ENCODE measurements at places on chromosomes 1 and 21.
A peak's percentile ranks its signal among the peaks of the same experiment; 100 is the strongest.

DNA sequence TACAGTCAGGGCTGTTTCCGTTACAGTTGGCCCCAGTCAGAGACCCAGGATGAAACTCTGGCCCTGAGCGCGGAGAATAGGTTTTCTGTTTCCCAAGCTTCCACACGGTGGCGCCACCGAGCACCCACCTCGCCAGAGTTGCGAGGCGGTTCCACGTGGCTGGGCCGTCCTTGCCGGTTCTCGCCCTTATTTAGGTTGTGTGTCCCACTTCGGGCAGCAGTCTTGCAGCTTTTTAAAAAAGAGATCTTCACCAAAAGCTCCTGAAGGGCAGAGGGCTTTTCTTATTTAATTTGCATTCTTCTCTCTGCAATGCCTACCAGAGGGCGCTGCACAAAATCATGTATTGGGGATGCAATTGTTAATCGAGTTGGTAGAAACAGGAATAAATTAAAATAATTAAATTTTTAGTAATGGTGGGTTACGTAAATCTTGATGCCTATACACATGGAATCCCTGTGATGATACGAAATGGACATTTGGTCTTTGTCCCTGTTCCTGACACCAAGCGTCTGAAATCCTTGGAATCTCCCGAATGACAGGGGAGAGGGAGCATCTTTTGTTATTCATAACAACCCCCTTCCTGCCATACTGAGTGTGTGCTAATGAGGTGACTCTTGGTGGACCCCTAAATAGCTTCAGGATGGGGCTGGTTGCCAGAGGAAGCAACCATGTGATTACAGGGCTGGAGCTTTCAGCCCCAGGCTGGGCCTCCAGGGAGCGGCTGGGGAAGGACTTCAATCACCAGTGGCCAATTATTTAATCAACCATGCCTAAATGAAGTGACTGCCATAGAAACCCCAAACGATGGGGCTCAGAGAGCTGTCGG lies 5.6 kb upstream of the S100A7 start:
- peak; percentile 22 for DNase-seq

GRCh38 chr1:43879414-43879813 lies 54.2 kb upstream of the ARTN start:
- no peak for DNase-seq

- no peak for DNase-seq
Observed at GRCh38 chr1:31482482-31483011, 69.5 kb downstream of the SERINC2 start.

DNA sequence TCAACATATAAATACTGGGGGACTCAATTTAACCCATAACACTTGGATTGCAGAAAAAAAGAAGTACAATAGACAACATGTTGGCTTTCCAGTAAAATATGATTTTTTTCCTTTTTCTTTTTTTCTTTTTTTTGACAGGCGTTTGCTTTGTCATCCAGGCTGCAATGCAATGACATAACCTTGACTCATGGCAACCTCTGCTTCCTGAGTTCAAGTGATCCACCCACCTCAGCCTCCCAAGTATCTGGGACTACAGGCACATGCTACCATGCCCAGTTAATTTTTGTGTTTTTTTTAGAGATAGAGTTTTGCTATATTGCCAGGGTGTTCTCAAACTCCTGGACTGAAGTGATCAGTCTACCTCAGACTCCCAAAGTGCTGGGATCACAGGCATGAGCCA lies 1512.0 kb upstream of the PRMT6 start:
- DNase-seq: no peak

GRCh38 chr1:53688381-53689102 lies 50.4 kb downstream of the GLIS1 start:
- DNase-seq: no peak

DNA sequence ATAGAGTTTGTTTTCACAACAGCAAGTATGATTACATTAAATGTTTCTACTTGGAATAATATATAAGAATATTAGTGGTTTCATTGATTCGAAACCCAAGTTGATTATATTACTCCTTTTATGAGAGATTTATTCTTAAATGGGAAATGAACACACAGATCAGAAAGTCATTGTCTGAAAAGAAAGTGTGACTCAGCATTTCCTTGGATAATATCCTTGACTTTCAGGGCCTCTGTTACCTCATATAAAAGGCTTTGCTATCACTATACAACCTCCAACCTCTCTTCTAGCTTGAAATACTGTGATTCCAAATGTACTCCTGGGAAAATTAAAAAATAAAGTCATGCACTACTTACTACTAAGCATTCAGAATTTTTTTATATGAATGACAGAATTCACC lies 295.3 kb upstream of the LYPLAL1 start:
- no peak for DNase-seq

DNA sequence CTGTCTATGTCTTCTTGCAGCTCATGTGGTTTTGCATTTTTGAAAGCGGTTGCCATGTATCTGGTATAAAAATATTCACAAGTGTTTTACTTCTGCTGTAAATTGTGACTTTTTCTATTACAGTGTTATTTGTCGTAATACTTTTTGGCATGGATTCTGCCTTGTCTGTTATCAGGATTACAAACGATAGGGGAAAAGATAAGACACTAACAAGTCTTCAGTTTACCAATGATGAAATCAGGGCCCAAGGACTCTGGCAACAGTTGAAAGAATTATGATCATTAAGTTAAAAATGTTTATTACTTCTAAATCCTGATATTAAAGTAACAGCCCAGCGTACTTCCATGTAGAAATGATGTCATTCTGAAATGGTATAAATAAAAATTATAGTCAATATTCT lies 298.8 kb downstream of the KIF26B start:
- no peak for DNase-seq

- no peak for DNase-seq
Observed at GRCh38 chr1:34825455-34826091, 32.8 kb downstream of the GJA4 start.

DNA sequence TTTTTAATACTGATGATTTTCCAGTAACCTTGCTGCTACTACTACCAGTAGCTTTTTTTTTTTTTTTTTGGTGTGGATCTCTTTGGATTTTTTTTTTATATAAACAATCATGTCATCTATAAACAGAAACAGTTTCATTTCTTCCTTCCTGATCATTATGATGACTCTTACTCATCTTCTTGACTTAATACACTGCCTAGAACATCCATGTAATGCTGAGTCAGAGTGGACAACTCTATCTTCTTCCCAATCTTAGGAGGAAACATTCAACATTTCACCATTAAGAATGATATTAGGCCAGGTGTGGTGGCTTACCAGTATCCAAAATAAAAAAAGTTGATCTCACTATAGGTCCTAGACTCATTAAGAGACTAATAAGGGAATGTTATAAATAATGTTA lies 69.1 kb downstream of the RUSC1 start:
- DNase-seq: no peak

DNA sequence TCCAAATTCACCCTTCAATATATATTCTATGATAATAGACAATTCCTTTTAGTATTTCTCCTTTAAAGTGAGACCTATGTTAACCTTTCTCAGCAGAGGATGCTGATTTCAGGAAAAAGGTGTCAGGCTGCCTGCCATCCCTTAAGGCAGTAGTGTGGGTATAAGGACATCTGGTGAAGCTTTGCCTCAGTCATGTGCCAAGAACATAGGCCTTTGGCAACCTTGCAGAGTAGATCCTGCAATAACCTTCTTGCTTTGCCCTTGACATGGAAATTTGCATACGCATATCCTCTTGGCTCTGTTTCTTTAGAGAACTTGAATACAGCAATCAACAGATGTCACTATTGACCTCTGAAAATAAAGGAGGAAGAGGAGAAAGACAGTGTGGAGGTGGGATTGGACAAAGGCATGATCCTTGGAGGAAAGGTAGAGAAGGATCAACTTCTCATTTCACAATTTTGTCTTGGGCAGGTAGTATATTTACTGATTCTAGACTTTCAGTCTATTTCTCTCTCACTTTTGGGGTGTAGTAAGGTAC lies 21.1 kb upstream of the ZRANB2 start:
- DNase-seq: no peak

- DNase-seq: no peak
Observed at GRCh38 chr1:155226910-155227260, 18.4 kb downstream of the MTX1 start.

DNA sequence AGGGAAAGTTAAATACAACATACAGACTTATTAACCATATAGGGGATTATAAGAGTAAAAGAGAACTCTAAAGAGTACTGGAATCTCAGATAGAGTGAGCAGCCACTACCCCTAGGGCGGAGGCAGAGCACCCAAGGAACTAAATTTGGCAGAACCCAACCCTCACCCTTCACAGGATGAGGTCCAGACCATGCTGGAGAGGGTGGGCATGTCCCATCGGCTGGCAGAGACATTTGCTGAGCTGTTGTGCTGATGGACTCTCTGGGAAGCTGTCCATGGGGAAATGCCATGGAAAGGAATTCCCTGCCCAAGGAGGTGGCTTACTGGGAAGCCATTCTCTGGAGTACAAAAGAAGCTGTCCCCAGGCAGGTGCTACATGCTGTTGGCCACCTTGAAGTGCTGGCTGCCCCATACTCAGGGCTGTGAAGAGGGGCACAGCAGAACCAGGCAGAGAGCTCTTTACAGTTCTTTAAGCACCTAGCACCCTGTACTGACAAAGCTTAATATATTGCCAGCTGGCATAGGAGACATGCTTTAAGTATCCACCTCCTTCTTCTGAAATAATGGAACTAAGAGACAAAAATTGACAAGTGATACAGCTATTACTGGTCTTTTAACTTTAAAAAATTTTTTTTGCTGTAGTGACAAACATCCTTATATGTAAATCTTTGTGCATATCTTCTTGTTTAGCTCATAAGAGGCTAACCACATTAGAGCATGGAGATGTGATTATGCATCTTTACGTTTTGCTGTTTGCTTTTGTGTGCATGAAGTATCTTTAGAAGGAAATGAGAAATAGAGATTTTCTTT lies 29.6 kb downstream of the TSNAX start:
- DNase-seq: no peak

- DNase-seq: no peak
Observed at GRCh38 chr1:151952811-151953210, 40.8 kb downstream of the S100A10 start.

DNA sequence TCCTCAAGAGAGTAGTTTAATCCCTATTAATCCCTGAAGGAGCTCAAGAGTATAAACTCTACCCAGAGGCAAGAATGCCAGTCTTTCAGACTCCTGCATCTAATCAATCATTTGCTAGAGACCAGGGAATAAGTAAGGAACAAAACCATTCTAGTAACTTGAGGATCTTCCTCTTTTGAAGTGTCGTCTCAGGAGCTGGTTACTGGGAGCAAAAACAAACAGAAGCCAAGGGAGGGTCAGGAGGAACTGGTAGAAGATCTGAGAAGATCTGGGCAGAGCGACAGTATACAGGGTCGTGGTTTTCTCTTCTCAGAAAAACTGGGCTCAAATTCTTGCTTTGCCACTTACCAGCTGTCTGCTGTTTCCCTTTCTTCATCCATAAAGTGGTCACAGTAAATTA lies 69.3 kb downstream of the RPS6KA1 start:
- DNase-seq: no peak

GRCh38 chr1:36207339-36207738 lies 16.9 kb upstream of the THRAP3 start:
- no peak for DNase-seq

DNA sequence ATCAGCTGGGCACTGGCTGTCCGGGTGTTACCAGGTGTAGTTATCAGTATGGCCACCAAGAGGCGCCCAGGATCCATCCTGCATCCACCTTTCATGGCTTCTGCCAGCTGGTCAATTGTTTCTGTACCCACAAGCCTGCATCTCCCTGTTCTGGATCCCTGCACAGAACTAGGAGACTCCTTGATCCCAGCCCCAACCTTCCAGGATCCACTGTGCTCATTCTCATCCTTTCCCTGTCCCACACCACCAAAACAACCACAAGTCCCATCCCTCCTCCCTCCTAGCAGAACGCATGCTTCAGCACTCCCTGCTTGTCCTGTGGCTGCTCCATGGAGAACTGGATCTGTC lies 27.2 kb upstream of the FOXE3 start:
- no peak for DNase-seq

DNA sequence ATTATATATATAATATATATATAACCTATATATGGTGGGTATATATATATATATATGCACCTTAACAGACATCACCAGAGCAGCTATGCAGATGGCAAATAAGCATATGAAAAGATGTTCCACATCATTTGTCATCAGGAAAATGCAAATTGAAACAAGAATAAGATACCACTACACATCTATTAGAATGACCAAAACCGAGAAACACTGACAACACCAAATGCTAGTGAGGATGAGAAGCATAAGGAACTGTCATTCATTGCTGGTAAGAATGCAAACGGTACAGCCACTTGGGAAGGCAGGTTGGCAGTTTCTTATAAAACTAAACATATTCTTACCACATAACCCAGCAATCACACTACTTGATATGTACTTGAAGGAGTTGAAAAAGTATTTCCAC lies 219.8 kb upstream of the PRMT6 start:
- DNase-seq: no peak

GRCh38 chr1:200438911-200439310 lies 29.1 kb upstream of the ZNF281 start:
- DNase-seq: no peak

GRCh38 chr1:210294999-210295745 lies 33.5 kb upstream of the HHAT start:
- no peak for DNase-seq

- no peak for DNase-seq
Observed at GRCh38 chr1:34984435-34984792, 733 bp downstream of the TMEM35B start.

GRCh38 chr21:35373998-35374397 lies 324.9 kb upstream of the RUNX1 start:
- no peak for DNase-seq

DNA sequence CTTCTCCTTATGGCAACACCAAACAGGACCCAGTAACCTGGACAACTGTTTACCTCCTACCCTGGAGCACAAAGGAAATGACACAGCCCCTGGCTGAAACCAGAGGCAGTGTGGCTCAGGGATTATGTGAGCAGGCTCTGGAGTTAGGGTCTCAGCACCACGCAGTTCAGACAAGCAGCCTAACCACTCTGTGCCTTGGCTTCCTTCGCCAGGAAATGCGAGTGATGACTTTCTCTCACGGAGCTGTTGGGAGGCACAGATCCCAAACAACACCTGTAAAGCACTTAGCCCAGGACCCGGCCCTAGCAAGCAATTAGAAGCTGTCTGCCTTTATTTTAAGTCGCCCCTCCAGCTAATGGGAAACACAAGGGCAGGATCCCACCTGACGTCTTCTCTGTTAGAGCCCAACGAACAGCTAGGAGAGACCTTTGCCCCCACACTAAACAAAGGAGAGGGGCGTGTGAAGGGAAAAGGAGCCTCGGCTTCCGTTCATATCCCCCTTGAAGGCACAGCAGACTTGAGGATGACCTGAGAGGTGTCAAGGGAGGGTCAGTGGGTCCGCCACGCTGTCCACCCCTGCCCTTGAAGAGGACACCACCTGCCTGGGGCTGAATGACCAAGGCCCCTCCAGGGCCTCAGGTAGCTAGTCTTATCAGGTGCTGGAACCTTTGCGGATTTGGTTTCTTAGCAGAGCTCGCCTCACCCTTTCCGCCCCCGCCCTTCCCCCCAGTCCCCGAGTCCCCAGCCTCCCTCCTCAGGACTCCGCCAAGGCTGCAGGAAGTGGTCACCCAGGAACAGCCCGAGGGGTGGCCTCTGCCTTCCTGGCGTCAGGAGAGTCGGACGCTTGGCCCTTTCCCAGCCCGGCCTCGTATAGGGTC lies 860 bp downstream of the TMEM63A start:
- no peak for DNase-seq

Measured in activated CD8-positive, alpha-beta memory T cell treated with anti-CD3 and anti-CD28 coated beads for 4 hours (primary cell).